ENCODE measurements at places on chromosomes 2 and 18.

- DNase-seq: no peak
These were observed 11.9 kb downstream of the ATG4B start for GRCh38 chr2:241649404-241649803.

GRCh38 chr18:51762373-51762772, 564.9 kb upstream of the MEX3C start:
- DNase-seq: no peak

GRCh38 chr2:164655750-164656149, 34.5 kb upstream of the GRB14 start:
- DNase-seq: no peak

DNA sequence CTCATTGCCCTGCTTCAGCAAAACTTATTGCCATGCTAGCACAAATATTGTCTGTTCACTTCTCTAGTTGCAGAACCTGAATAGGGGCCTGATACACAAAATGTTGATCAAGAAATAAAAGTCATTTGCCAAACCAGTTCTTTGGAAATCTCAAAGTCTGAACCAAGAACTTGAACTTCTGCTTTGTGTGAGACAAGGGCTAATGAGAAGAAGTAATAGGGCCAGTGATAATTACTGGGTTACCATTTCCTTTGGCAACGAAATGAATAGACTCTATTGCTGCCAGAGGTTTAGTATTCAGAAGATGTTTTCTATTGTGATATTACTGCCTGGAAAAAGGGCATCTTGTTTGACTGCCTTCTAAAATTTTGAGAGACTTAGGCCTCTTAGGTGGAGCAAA, 35.0 kb downstream of the TMEFF2 start:
- no peak for DNase-seq

- no peak for DNase-seq
These were observed 17.3 kb upstream of the RHOB start for GRCh38 chr2:20429528-20429927.

GRCh38 chr2:11134349-11134748, 20.9 kb upstream of the SLC66A3 start:
- no peak for DNase-seq
